ENCODE measurements at places on chromosomes 12 and 14.
A peak's percentile ranks its signal among the peaks of the same experiment; 100 is the strongest.

GRCh38 chr12:63164911-63165310 is 13.9 kb upstream of the AVPR1A start:
- DNase-seq = no peak

DNA sequence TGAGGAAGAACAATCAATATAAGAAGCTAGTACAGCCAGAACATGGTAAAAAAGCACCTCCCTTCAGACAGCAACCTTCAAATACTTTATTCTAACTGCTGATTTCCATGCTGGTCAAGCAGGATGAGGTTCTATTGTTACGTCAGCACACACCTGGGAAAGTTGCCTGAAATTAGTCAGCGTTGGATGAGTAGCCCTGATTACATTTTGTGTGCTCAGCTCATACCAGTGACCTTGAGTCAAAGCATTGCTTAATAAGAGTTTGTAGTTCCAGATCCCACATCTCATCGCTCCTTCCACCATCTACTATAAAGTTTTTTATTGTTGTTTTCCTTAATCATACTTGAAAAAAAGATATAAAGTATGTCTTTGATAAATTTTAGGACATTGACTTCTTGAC is 361.5 kb downstream of the EGLN3 start:
- DNase-seq = no peak

- DNase-seq = peak; percentile 55
Observed at GRCh38 chr12:44875954-44876543, at the start of gene NELL2. Gene NELL2, minus strand, starts transcription at chr12:44876315. Its CDS starts 446 bp downstream, at chr12:44875869.

DNA sequence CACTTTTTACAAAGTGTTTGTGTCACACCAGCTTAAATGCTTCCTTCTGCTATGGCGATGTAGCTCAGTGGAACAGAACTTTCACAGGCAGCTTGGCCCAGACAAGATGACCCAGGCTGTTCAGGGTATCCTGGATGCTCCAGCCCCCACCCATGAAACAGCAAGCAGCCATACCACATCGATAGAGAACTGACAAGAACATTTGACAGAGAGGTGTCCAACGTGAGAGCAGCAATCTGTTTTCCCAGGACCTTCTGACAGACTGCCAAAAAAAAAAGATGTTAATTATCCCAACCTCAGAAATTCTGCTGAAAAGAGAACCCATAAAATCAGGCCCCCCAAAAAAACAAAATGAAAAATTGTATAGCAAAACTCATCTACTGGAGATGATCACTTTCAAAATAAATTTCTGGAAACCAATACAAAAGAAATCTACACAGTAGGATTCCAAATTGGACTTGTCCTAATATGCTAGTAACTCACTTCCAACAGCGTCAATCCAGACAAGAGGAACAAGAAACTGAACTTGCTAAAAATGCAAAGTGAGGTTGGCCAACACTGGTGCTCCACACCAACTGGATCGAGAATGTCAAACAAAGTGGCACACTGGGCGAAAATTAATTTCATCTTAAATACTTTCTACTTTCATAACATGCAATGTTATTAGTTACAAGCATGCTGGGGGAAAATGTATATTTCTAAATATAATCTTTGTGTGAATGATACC is 118.8 kb downstream of the DPF3 start:
- no peak for DNase-seq

DNA sequence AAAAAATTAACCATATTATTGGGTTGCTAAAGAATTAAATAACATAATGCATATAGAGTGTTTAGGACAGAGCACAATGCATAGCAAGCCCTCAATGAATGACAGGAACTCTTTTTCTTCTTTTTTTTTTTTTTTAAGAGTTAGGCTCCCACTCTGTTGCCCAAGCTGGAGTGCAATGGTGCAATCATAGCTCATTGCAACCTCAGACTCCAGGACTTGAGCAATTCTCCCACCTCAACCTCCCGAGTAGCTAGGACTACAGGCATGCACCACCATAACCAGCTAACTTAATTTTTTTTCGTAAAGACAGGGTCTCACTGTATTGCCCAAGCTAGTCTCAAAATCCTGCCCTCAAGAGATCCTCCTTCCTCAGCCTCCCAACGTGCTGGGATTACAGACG is 20.5 kb upstream of the MTERF2 start:
- DNase-seq = no peak

- no peak for DNase-seq
Observed at GRCh38 chr12:52324153-52324444, 2.9 kb upstream of the KRT83 start.

DNA sequence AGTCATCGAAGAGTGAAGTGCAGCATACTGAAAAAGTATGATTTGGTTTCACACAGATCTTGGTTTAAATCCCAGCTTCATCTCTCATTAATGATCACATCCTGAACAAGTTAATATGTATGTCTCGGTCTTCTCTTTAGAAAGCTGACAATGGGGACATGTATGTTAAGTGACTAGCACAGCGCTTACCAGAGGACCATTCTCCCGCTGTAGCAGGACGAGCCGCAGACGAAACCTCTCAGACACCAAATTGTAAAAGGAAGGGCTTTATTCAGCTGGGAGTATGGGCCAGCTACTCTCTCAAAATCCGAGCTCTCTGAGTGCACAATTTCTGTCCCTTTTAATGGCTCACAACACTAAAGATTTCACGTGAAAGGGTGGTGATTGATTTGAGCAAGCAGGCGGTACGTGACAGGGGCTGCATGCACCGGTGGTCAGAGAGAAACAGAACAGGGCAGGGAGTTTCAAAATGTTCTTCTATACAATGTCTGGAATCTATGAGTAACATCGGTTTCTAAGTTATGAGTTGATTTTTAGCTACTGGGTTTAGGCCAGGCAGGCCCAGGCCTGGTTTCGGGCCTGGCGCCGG is 682.4 kb downstream of the DIO2 start:
- DNase-seq = no peak

GRCh38 chr14:91844029-91844428 is 23.3 kb downstream of the TC2N start:
- DNase-seq = no peak

- DNase-seq = no peak
Observed at GRCh38 chr14:101506211-101506925, 54.9 kb upstream of the DIO3 start.

- DNase-seq = no peak
Observed at GRCh38 chr14:102778338-102779083, 1.3 kb downstream of the TRAF3 start.

- DNase-seq = no peak
Observed at GRCh38 chr12:100138803-100139098, 3.9 kb downstream of the BLTP3B start.

DNA sequence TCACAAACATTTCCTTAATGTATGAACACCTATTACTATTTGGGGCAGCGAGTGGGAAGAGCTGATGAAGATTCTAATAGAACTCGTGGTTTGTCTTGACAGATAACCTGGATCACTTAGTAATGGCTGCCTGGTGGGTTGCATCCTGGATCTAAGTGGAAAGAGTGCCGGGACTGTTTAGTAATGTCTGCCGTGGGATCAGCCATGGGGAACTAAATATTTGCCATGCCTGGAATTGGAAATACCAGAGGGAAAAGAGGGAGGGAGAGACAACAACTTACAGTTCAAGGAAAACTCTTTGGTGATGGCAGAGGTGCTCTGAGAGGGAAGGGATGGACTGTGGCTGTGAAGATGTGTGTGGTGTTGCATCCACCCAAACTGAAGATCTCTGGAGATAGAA is 21.3 kb upstream of the CCDC63 start:
- no peak for DNase-seq

- no peak for DNase-seq
Observed at GRCh38 chr12:92111256-92111655, 34.4 kb downstream of the BTG1 start.

GRCh38 chr14:104244221-104245011 is 106.0 kb downstream of the KIF26A start:
- no peak for DNase-seq

All from activated T-cell treated with anti-CD3 and anti-CD28 coated beads for 1 hour (primary cell).